Transverse colon (tissue), 4 donors: ENCODE measurements at places on chromosomes 3 and 15. TPM values are rescaled to one million over a fixed set of nuclear protein-coding genes. Genes with fewer than 3 reads are reported as not detected.

DNA sequence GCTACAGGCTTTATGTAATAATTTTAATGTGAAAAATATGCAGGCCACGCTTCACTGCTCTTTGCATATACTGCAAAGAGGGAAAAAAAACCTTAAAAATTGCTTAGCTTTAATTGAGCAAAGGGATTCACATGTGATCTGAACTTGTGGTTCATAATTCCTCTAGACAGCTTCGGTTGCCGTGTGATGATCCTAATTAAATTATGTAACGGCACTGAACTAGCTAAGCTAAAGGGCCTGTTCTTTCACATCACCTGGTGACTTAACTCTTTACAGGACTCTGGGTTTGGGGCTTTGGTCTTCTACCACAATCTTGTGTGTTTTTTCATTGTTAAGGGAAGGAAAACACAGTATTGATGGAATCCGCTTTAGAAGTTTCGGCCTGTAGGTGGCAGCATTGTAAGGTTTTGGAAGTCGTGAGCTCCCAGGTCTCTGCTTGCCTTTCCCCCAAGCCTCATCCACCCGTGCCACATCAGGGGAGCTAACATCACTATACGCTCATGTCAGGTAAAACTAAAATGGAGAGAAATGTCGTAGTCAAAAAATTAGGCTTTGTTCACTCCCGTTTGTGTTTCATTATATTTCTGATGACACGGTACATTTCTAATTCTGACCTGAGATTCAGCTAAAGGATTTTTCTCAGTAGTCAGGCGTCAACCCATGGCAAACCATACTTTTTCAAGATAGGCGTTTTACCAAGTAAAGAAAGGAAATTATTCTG is 205.6 kb upstream of the DPH6 start:
- DNase-seq = peak; percentile 69

DNA sequence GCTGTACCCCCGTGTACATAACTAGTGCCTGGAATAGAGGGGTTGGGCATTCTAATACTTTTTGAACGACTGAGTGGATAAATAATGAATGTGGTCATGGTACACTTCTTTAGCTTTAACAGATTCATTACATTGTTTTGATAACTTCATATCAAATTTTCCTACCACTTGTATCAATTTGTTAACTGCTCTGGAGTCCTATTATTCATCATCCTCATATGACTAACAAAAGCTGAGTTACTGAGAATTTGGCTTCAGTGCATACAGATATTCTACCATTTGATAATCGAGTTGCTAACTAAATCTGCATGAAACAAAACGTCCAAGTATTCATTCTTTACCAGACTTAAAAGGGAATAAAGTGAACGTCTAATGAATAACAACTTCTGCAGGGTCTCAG is 31.7 kb downstream of the FRMD5 start:
- no peak for DNase-seq

DNA sequence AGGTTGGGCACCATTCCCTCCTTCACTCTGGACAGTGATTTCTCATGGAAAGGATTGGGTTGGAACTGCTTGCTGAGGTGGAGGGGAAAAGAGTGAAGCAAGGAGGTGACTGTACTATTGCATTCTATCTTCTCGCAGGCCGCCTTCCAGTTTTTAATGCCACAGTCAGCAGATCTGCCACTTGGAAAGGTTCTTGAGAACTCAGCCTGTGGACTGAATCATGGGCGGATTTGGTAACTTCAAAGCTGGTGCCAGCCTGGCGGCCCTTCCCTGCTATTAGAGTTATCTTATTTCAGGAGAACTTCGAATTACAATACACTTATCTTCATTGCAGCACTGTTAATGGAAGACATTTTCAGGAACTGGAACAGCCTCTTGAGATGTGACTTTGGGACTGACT is 23.1 kb upstream of the SLC28A2 start:
- DNase-seq = no peak

DNA sequence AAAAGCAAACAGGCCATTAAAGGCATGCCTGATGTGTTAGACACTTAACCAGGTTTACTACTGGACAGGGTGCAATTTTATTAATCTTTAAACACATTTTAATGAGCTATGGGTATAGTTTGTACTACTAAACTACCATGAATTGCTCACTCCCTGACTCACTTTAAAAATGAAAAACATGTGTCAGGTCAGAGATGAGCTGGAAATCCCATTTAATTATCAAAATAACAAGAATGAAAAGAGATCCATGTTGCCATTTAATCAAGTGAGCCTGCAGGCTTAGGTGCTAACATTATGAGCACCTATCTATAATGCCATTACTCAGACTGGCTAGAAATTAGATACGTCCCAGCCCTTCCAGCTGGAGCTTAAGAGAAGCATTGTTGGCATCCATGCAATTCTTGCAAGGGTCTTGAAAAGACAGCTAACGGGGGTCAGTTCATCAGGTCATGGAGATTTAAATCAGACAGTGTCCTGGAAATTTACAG is 224.4 kb downstream of the THRB start:
- DNase-seq = no peak

The GREM1 gene
- total RNA-seq = 42.3 TPM

The HPS3 gene
- total RNA-seq = 10.0 TPM
